ENCODE measurements at places on chromosomes 4 and X.
A peak's percentile ranks its signal among the peaks of the same experiment; 100 is the strongest.

GRCh38 chrX:44914532-44915198 lies 41.7 kb downstream of the KDM6A start:
- no peak for DNase-seq

DNA sequence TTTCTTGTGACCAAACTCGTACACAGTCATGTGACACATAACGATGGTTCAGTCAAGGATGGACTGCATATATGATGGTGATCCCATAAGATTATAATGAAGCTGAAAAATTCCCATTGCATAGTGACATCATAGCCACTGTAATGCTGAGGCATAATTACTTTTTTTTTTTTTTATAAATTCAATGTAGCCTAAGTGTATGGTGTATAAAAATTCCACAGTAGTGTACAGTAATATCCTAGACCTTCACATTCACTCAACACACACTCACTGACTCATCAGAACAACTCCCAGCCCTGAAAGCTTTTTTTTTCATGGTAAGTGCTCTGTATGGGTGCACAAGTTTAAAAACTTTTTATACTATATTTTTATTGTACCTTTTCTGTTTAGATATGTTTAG lies 105.0 kb downstream of the AREG start:
- DNase-seq, result no peak

GRCh38 chrX:110852180-110852579 lies 56.6 kb upstream of the CHRDL1 start:
- DNase-seq, result no peak

DNA sequence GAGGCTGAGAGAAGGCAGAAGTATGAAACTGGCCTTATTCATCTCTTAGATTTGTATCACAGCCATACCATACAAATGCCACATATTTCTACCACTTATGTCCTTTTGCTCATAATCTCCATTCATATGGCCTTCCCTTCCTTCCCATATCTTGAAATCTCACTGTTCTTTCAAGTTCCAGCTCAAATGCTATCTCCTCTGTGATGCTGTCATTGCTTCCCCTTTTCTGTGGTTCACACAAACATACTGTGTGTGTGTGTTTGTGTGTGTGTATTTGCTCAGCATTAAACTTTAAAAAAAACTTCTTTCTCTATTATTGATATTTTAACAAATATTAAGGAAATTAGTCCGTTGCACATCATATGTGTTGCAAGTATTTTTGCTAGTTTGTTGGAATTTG lies 26.7 kb downstream of the PHKA1 start:
- no peak for DNase-seq

DNA sequence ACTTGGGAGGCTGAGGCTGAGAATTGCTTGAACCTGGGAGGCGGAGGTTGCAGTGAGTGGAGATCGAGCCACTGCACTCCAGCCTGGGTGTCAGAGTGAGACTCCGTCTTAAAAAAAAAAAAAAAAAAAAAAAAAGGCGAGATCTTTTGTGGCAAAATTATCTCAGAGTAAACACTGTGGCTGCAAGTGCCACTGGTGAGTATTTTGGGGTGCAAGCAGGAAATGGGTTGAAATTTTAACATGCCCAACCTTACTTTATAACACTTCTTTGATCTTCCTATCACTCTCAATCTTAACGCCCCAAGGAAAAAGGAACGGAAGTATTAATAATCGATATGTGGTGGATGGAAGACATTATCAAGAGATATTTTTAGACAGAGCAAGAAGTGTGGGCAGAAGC lies 32.1 kb downstream of the SLC34A2 start:
- DNase-seq, result no peak

- no peak for DNase-seq
Measured at GRCh38 chr4:16329125-16329796, 103.0 kb upstream of the TAPT1 start.

DNA sequence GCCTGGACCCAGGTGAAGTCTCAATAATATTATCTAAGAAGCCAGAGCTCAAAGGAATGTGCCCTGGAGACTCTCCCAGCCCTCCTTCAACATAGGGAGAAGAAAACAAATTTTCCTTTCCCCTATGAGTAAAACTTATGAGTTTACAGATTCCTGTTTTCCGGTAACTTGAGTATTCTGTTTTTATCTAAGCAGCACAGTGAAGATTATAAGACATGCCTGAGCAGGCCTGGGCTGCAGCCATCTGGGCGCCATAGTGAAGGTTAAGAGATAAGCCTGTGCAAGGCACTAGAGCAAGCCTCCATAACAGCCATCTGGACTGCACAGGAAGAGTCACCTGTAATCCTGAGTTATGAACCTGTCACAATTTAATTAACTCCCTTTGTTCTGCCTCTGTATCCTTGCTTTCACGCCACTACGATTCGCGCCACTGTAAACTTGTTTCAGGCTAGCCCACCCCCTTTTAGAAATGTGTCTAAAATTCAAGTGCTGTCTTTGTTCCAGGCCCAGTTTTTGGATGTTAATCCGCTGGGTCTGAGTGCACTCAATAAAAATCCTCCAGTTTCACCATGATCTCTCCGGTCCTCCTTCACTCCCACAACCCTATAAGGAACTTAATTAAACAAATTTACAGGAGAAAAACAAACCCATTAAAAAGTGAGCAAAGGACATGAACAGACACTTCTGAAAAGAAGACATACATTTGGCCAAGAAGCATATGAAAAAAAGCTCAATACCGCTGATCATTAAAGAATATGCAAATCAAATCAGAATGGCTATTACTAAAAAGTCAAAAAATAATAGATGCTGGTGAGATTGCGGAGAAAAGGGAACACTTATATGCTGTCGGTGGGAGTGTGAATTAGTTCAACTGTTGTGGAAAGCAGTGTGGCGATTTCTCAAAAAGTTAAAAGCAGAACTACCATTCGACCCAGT lies 189.5 kb downstream of the APBB2 start:
- no peak for DNase-seq

GRCh38 chrX:71244359-71245128 lies 9.4 kb downstream of the ZMYM3 start:
- no peak for DNase-seq

- DNase-seq, result no peak
Measured at GRCh38 chr4:1250527-1250812, 1.5 kb upstream of the CTBP1 start.

- peak; percentile 53 for DNase-seq
Measured at GRCh38 chr4:1285790-1286553, 3.7 kb upstream of the MAEA start.

GRCh38 chrX:2176733-2177132 lies 324.0 kb downstream of the DHRSX start:
- DNase-seq, result no peak

GRCh38 chr4:123291329-123291728 lies 105.3 kb upstream of the SPRY1 start:
- no peak for DNase-seq

DNA sequence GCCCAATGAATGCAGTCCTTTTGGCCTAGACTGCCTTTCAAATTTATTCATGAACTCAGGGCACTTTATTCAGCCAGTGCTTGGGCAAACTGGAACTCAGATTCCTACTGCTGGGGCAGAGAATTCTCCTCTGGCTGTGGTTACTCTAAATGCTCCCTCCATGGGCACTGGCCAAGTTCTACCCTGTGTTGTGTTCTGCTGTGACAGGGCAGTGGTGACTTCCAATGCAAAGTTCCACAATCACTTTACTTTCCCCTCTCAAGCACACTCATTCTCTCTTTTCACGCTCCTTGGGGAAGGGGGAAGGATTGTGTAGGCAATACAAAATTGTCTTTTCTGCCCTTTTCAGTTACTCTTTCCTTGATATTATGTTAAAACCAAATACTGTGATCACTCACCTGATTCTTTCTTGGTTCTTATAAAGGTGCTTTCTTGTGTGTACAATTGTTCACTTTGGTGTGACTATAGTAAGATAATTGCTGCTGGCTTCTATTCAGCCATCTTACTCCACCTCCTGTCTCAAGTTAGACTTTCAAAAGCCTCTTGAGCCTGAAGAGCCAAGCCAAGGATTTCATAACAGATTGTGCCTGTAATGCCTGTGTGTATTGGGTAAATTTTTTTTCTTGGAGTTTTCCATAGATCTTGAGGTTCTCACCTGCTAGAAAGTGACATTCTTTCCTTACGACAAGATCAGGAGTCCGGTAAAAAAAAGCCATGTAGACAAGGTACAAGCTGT lies 1078.6 kb downstream of the FAM133A start:
- DNase-seq, result no peak

- DNase-seq, result no peak
Measured at GRCh38 chr4:70984589-70984988, 8.9 kb upstream of the DCK start.

DNA sequence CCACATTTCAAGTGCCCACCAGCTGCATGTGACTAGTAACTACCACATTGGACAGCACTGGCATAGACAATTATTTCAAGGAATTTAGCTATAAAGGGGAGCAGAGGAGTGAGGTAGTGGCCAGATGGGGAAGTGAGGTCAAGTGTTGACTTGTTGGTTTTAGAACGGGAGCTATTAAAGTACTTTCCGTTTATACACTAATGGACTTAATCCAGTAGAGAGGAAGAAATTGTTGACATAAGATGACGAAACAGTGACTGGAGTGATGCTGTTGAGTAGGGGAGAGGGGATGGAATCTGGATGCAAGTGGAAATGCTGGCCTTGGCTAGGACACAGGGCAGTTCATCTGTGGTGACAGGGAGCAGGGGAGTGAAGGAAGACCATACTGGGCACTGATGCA lies 154.4 kb downstream of the AMMECR1 start:
- DNase-seq, result no peak

- no peak for DNase-seq
Measured at GRCh38 chr4:94804650-94805049, 46.9 kb downstream of the BMPR1B start.

- no peak for DNase-seq
Measured at GRCh38 chr4:39668887-39669286, 29.0 kb upstream of the UBE2K start.

DNA sequence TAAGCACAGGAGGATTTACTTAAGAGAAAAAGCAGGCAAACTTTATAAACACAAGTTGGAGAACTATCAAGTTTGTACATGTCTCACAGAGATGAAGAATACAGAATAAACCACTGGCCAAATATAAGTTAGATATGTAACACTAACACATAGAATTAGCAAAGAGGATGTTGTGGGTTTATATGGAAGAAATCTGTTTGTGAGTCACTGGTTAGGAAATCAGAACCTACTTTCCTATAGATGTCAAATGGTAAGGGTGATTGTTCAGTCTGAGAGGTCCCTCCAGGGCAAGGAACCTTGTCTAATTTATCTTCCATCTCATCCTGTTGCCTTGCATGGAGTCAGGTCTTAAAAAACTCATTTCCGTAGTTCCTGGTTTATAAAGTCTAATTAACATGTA lies 14.8 kb upstream of the ART3 start:
- DNase-seq, result no peak

- DNase-seq, result no peak
Measured at GRCh38 chrX:30156880-30157560, 58.3 kb upstream of the MAGEB2 start.

Data from stimulated activated CD4-positive, alpha-beta T cell treated with anti-CD3 and anti-CD28 coated beads, Interleukin-4, amount 100 ng/mL, for 24 hours (primary cell).